Stimulated activated CD8-positive, alpha-beta memory T cell treated with anti-CD3 and anti-CD28 coated beads, Interleukin-2, amount 100 ng/mL, for 1 hour (primary cell): ENCODE measurements at places on chromosomes 12 and 14.
A peak's percentile ranks its signal among the peaks of the same experiment; 100 is the strongest.

GRCh38 chr14:59281609-59282377 lies 93.3 kb downstream of the DAAM1 start:
- DNase-seq = no peak

- no peak for DNase-seq
Observed at GRCh38 chr14:20841096-20841495, 38.5 kb upstream of the RNASE1 start.

GRCh38 chr14:54343272-54344121 lies 53.3 kb upstream of the CDKN3 start:
- DNase-seq = no peak

GRCh38 chr12:13504074-13504473 lies 307.5 kb downstream of the EMP1 start:
- DNase-seq = no peak

DNA sequence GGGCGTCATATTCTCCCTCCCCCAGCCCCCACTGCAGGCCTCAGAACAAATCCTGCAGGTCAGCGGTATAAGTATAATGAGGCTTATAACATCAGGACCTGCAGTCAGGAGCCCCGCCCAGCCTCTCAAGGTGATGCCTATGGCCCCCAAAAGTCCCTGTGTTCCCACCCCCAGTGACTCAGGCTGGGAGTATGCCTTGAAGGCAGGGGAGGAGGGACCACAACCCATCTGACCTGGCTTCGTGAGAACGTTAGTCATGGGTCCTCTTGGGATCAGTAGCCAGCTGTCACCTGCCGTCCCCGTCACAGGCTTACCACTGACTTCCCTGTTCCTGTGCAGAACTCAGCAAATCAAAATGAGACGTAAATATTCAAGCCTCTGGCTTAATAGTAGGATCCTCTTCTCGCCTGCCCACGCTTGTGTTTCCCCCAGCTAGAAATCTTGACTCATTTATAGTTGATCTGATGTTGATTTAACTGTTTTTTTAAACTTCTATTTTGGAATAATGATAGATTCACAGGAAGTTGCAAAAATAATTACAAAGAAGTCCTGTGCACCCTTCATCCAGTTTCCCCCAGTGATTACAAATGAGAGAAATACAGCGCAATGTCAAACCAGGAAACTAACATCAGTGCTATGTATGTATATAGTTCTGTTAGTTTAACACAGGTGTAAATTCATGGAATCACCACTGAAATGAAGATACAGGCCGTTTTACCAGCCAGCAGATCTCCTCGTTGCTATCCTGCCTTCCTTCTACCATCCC lies 107.5 kb downstream of the ADGRD1 start:
- DNase-seq = no peak

- DNase-seq = peak; percentile 78
Observed at GRCh38 chr12:6278439-6279255, 31.8 kb upstream of the PLEKHG6 start.

DNA sequence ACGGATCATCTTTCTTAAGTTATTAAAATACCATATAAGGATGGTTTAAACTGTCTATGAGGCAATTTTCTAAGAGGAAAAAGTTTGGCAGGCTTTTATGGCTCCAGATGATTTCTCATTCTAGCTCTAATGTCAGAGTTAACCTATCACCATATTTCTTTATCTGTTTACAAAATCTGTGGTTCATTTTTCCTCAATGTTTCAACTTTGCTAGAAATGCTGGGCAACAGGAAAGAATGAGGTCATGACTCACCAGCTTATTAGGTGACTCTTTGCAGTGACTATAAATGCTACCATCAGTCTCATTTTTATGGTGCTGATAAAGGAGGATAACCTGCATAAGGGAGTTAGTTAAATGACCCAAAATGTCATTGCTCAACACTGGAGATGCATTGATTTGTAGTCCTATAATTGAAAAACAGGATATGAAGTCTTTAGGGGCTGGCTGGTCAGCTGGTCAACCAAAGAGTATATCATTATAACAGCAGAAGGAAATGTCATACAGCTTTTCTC lies 45.3 kb upstream of the RAP1B start:
- no peak for DNase-seq

GRCh38 chr14:35341751-35342488 lies 49.7 kb downstream of the PSMA6 start:
- DNase-seq = peak; percentile 7

GRCh38 chr14:60254176-60254575 lies 5.2 kb downstream of the PPM1A start:
- DNase-seq = no peak

DNA sequence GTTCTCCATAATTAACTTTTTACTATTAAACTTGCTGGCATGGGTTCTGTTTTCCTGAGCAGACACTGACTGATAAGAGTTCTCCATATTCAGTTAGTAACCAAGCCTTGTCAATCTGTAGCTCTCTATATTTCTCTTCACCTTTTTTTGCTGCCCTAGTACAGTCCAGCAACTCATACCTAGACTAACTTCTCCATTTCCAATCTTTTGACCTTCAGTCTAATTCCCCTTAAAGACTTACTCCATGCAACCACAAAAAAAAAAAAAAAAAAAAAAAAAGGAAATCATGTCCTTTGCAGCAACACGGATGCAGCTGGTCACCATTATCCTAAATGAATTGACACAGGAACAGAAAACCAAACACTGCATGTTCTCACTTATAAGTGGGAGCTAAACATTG lies 125.7 kb upstream of the KRAS start:
- DNase-seq = no peak
